Kidney (tissue), 22 donors: ENCODE measurements at places on chromosomes 12 and 14. TPM values are rescaled to one million over a fixed set of nuclear protein-coding genes. Genes with fewer than 3 reads are reported as not detected.

DNA sequence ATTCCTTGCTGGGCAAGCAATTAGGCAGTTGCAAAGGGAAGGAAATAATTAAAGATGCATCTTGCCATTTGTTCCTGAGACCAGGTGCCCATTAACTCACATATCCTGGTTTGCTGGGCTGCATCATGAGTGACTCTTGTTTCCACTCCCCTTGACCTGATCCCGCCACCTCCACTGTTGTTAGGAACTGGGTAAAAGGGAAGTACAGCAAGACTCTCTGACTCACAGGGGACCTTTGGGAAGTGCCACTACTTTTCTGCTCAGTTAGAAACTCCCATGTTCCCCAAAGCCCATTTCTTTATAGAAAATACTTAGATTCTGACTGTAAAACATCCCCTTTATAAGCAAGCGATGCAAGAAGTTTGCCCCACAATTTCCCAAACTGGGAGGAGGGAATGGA, 186.0 kb upstream of the BCL2L14 start:
- DNase-seq, result no peak

DNA sequence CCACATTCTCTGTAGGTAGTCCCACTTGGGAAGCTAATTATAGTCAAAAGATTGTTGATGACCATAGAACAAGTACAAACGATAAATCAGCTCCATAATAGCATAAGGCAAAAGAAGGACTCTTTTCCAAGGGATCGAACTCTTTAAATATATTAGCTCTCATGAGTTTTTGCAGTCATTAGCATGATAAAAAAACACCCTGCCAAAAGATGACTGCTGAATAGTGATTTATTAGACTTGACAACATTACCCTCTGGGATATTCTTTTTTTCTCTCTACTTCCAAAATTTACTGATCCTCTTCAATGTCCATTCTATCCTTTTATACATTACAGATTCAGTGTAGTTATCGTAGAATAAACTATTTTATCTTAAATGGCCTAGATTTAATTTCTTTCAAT, 14.2 kb downstream of the EPYC start:
- DNase-seq, result no peak

- no peak for DNase-seq
These were observed 585.6 kb upstream of the MIS18BP1 start for GRCh38 chr14:45838597-45838996.

DNA sequence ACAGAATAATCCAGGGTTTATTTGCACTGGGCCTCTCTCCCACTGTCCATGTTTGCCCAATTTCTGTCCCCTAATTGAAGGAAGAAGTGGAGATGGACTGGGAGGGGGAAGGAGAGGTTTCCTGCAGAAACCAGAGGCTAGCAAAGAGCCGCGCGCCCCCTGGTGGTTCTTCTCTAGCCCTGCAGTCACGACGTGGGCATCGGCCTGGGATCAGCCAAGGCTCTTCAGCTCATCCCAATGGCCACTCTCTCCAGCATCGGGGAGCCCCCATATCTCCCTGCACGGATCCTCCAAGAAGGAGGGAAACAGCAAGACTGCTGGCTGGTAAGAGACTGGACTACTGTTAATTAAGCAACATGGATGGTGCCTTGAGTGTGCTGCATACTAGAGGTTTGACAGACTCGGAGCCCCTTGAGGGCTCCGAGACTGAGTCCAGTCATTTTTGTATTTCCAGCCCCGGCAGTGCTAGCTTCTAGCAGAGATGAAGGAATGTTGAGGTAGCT, 18.7 kb downstream of the ZBTB39 start:
- peak; percentile 90 for DNase-seq

DNA sequence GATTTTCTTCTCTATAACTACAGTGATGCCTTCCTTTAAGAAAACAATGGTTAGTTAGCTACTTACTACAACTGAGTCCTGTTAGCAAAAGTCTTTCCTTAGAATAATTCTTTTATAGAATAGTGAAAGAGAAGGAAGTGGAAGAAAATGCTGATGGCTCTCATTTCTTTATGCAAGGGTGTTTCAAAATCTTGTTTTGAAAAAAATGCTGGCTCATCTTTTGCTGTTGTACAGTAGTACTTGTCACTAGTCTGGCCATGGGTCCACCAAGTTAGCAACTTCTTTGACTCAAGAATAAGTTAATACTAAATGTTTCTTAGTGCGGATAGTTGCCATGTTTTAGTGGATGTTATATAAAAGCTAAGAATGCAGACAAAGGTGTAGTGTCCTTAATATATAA, 225.4 kb downstream of the PTPRO start:
- DNase-seq, result no peak

DNA sequence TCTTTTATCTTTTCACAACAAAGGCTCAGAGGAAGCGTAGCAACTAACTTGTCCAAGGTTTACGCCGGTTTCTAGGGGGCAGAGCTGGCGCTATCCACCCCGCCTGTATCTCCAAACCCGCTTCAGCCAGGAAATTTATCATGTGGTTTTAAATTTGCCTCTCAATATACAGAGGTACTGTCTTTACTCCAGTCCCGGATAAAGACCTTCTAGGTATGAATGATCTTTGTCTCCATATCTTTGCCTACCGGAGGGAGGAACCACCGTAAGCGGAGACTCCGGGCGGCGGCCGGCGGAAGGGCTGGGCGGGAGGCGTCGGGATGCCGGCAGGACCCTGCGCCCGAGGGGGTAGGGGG, 693 bp upstream of the RIMKLB start:
- DNase-seq, result no peak

DNA sequence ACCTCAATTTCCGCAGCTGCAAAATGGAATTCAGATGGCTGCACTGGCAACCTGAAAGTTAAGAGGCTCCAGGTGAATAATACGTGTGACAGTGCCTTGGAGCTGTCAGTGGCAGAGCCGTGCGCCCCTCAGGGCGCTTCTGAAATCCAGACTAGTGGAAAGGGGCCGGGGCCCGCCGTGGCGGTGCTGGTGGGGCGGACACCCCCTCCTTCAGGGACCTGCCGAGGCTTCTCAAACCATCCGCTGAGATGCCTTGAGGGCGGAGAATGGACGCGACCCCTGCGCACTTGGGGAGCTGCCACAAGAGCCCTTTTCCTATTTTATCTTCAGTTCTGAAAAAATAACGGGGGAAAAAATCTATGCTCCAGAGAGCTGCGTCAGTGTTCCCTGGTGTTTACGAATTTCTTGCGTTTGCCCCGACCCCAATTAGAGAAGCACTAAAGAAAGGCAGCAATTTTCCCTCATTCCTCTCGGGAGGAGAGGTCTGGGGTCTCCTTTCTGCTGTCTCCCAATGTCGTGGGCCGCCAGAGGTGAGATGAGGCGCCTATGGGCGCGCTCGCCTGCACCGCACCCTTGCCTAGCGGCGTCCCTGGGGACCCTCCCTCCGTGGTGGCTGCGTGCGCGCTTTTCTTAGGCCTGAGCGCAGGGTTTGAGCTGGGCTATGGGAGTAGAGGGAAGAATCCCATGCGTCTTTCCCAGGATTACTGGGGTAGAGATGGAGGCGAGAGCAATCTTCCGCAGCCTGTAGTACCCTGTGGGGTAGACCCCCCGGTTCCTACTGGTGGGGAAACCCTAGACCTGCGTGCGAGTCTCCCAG, 2.2 kb downstream of the NOS1 start:
- DNase-seq, result no peak

GRCh38 chr14:65414961-65415589, 2.5 kb downstream of the FUT8 start:
- peak; percentile 21 for DNase-seq

DNA sequence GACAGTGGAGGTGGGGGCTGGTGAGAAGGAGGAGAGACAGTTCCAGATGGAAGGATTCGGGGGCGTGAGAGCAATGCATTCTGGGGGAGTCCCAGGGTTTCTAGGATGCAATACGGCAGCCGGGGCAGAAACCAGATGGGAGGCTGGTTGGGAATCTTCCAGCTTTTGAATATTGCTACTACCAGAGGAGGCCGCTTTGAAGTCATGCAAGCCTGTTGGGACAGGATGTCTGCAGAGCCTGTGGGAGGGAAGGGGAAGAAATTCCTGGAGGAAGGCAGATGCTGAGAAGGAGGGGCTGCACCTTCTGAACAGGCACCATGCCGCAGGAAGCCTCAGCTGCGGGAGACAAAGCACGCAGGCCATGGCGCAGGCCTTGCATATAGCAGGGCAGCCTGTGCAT, 105.4 kb downstream of the APAF1 start:
- DNase-seq, result no peak

GRCh38 chr14:56996721-56997399, 186.6 kb upstream of the OTX2 start:
- DNase-seq, result no peak

Gene NAP1L1
- total RNA-seq, result 288 TPM

Gene PMCH
- total RNA-seq, result not detected

Gene BDKRB2
- total RNA-seq, result 16.1 TPM
